ENCODE measurements at places on chromosomes 2 and 18.
A peak's percentile ranks its signal among the peaks of the same experiment; 100 is the strongest.

DNA sequence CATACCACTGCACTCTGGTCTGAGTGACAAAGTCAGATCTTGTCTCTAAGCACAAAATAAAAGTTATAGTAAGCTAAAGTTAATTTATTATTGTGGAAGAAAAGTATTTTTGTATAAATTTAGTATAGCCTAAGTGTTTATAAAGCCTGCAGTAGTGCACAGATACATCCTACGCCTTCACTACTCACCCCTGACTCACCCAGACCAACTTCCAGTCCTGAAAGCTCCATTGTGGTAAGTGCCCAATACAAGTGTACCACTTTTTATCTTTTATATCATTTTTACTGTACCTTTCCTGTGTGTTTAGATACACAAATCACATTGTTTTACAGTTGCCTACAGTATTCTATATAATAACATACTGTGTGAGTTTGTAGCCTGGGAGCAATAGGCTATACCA, 57.5 kb downstream of the UBE2E3 start:
- DNase-seq = peak; percentile 17

- no peak for DNase-seq
Observed at GRCh38 chr18:48138660-48139430, 208.4 kb upstream of the SMAD2 start.

DNA sequence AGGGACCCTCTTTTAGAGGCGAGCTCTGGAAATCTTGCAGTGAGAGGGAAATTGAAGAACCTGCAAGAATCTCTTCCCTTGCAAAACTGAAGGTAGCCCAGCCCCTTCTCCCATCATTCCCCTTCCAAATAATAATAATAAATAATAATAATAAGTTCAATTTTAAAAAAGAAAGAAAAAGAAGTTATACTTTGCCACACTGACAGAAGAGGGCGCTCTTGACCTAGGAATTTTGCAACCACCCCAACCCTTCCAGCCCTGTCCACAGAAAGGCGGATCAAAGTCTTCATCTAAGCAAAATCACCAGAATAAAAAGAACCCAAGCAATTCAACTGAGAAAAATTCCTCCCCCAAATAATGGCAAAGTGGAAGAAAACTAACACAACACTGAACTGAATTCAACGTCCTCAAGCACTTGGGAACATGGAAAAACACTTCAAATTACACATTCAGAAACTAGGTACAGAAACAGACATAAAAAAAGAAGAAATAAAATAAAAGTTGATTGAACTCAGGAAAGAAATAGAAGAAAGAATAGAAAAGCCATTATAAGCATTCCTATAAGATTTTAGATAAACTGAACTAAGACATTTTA, 98.9 kb upstream of the GLS start:
- DNase-seq = peak; percentile 88

- DNase-seq = peak; percentile 70
Observed at GRCh38 chr2:69741229-69741574, 732 bp upstream of the ANXA4 start.

DNA sequence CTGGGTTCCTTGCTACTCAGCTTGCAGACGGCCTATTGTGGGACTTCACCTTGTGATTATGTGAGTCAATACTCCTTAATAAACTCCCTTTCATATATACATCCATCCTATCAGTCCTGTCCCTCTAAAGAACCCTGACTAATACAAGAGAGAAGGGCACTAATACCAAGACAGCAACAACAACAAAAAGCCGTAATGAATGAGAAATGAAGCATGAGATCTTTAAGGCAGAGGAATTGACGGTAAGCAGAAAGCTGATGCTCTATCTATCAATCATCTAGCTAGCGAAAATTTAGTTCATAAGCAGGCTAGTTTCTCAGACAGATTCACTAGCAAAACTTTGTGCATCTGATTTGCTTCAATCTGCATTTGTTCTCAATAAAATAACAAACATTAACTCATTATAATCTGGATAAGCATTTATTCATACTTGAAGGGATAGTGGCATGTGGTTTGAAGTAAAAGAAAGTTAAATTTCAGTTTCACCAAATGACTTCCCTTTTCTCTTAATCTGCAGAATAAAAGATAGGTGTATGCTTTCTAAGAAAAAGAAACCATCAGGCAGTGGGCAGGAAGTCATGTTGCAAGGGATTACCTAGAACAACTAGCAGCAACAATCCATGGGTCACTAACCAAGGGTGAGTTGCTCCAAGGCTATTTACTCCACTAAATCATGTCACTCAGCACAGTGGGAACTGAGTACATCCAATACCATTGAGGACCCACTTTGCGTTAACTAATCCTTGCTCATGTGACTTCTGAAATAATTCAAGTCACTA, 376.5 kb downstream of the TMEM182 start:
- DNase-seq = no peak

DNA sequence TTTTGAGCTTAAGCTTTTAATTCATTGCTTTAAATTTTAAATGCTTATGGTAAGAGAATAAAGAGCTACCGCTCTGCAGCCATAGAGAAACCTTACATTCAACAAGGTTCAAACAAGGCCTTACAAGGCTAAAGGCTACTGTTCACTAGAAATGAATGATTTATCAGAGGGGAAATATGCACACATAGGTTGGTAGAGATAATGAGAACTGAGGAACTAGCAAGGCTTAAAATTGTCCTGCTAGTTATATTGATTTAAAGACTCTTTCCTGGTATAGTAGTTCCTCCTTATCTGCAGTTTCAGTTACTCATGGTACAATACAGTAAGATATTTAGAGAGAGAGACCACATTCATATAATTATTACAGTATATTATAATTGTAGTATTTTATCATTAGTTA, 193.4 kb downstream of the WDR7 start:
- no peak for DNase-seq

DNA sequence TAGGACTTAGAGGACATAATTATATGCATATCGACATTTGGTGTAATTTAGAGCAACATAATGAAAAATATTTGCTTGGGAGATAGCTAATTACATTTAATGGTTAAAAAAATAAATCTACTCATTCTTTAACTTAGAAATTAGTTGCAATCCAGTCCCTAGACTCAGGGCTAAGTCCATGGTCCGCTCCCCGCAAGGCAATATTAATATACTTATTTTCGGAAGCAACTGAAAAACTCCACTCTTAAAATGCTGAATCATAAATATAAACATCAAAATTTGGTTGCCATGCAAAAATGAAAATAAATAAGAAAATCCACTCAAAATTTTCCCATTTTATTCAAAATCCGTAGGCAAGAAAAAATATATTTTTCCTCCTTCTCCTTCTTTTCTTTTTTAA, 99.7 kb upstream of the CD302 start:
- DNase-seq = no peak

- no peak for DNase-seq
Observed at GRCh38 chr2:101291973-101292372, 16.5 kb downstream of the RNF149 start.

GRCh38 chr2:231521443-231521842, 8.8 kb downstream of the NMUR1 start:
- no peak for DNase-seq

DNA sequence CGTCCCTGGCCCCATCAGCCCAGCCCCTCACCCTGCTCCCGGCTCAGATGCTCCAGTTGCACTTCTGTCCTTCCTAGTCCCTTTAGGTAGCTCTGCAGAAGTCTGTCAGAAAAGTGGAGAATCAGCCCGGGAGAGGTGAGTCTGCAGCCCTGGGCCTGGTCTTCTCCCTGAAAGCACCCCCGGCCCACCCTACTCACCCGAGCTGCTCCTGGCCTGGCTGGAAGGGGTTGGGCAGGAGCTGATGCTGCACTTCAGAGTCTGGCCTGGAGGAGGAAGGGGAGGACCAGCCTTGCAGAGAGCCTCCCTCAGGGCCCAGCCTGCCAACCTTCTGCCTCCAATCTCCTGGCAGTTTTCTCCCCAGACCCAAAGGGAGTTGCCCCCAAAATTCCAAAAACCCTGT, 15.8 kb downstream of the KHK start:
- no peak for DNase-seq

DNA sequence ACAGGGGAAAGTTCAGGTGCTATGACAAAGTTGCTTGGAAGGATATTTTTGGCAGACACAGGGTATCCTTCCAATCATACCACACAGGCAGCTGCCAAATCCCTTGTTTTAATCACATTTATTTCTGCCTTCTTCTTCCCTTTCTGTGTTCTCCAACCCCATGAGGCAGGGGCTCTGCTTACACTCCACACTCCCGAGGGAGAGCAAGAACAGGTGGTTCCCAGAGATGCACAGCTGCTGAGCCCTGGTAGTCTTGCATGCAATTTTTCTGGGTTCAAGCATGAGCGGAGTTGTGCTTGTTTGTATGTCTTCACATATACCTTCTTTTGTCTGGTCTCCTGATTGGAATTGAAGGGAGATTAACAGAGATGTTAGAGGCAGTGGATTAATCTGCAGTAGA, 251.7 kb upstream of the ST6GAL2 start:
- DNase-seq = no peak

GRCh38 chr2:42105330-42106256, 57.8 kb downstream of the PKDCC start:
- no peak for DNase-seq
